ENCODE measurements at places on chromosomes 6 and 20. TPM values are rescaled to one million over a fixed set of nuclear protein-coding genes. Genes with fewer than 3 reads are reported as not detected.

Gene EEF1A2
- total RNA-seq = 1.0 TPM

Gene GPLD1
- total RNA-seq = under 0.01 TPM

Gene BRPF3
- 17.4 TPM for total RNA-seq

Gene ADISSP
- total RNA-seq = 16.1 TPM

Gene PRR18
- under 0.01 TPM for total RNA-seq

Gene KHDC1
- 0.68 TPM for total RNA-seq

Gene PSORS1C1
- total RNA-seq = 6.0 TPM

Gene SLC17A1
- not detected for total RNA-seq

Gene TXNDC5
- total RNA-seq = 230 TPM

Gene NTSR1
- under 0.01 TPM for total RNA-seq

Gene PNLDC1
- total RNA-seq = not detected
